AG04450 (cell line): ENCODE measurements at places on chromosomes 11 and 22.
A peak's percentile ranks its signal among the peaks of the same experiment; 100 is the strongest.

DNA sequence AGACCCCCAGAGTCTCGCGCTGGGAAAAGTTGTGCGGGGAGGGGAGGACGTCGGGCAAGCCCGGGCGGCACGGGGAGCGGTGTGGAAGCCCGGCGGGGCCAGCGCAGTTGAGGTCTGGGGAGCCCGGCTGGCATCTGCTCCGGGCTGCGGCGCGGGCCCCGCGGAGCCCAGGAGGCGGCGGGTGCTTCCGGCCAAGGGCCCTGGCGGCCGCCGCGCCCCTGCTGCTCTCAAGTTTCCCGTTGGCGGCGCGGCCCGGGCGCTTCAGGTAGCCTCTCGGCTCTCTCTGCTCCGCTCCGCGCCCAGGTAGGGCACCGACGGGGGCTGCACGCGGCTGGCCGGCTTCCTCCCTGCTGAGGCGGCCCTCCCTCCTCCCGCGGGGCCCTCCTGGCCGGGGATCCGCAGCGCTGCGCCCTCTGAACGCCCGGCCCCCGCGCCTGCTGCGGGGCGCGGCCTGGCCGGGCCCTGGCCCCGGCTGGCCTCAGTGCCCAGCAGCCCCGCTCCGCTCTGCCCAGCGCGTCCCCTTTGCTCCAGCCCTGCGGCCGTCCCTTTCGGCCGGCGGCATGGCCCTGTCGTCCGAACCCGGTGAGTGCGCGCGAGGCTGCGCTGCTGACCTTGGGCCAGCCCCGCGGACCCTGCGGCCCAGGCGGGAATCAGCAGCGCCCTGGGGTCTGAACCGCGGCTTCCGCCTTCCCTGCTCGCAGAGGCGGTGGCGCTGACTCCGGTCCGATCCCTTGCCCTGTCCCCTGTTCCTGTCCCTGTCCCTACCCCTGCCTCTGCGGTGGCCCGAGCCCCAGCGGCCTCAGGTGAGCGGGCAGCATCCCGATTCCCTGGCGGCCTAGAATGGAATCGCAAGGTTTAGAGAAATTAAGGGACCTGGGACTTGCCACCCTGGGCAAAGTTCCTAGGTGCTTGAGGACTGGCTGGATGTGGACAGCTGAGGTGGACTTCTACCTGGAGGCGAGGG, 4.3 kb upstream of the AMPD3 start:
- no peak for DNase-seq

- no peak for DNase-seq
Observed at GRCh38 chr11:17915500-17916143, 97.2 kb downstream of the SERGEF start.

DNA sequence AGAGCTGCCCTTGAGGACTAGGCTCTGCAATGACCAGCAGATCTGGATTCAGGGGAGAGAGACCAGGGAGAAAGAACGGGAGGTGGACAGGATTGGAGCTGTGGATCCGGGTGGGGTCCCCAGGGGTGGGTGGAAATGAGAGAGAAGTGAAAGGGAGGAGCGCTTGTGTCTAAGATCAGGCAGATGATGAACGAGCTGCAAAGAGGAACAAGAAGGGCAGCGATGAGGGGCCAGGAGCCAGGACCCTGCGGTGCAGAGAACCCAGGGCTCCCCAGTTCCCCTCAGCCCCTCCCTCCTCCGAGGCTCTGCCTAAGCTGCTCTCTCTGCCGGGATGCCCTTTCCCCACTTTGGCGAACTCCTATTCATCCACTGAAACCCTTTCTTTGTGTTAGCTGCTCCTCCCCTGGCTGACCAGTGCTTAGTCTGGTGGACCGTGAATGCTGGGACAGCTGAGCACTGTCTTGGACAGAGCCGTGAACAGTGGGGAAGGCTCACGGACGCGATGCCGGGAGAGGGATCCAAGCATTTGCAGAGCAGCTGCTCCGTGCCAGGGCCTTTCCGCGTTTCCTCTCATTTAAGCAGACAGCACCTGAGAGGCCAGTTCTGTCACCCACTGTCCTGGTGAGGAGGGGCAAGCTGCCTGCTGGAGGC, 35.9 kb downstream of the SHISAL1 start:
- no peak for DNase-seq

DNA sequence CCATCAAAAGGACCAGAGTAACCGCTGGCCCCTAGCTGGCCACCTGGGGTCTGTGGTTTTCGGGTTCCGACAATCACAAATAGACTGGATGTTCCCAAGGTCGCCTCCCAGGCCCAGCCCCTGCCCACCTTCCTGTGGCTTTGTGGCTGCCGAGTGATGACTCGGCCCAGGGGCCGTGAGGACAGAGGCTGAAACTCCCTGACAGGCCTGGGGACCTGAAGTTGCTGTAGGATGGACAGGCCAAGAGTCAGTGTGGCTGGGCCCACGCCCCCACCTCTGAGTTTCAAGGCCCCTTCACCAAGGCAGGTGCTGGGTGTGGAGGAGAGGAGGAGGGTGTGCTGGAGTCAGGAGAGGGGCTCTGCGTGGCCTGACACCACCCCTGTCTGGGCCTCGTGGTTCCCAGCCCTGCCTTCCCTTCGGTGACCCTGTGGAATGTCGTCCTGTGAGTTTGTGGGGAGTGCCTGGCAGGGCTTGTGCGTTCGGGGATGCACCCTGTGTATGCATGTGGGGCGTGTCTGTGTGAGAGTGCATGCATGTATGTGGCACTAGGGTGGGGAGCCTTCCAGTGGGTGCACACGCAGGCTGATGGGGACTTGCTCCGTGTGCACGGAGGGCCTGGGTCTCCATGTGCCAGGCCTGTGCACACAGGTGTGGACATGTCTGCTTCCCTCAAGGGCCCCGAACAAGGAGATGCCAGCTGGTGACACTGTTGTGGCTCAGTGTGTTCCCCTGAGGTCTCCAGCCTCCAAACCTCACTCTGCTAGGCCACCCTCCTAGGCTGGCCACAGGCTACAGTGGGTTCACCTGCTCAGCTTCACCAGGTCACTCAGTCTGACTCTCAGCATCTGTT, 8.4 kb upstream of the MGAT3 start:
- no peak for DNase-seq

GRCh38 chr11:66418168-66418985, 2.5 kb upstream of the NPAS4 start:
- DNase-seq: peak; percentile 91

DNA sequence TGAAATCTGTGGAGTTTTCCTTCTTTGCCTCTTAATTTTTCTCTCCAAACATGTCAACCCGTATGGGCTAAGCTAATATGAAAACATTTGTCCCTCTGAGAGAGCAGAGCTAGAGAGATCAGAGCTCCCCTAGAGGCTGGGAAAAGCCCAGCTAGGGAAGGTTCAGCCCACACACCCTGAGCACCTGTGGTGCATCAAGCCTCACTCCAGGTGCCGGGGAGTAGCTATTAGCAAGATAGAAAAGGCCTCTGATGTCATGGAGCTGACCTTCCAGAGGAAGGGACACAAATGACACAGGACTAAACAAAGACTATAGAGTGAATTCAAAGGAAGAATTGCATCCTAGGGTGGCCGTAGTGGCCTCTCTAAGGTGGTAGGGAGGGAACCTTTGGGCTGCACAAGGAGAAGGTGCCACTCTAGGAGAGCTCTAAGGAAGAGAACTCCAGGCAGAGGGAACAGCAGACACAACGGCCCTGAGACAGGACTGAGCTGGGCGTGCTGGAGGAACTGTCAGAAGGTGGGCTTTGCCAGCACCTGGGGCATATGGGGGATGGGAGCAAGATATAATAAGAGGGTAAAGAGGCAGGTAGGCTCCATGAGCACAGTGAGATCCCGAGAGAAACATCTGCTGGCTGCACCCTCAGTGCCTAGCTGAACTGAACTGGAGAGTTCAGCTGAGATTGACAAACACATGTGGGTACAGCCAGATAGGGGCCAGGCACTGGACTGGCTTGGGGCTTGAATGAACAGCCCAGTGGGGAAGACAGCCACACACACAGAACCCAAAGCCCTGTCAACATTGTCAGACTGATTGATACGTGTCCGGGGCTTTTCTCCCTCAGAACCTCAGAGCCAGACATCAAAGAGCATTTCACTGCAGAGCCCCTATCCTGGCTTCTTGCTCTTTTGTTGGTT, 65.5 kb upstream of the DRD2 start:
- no peak for DNase-seq

DNA sequence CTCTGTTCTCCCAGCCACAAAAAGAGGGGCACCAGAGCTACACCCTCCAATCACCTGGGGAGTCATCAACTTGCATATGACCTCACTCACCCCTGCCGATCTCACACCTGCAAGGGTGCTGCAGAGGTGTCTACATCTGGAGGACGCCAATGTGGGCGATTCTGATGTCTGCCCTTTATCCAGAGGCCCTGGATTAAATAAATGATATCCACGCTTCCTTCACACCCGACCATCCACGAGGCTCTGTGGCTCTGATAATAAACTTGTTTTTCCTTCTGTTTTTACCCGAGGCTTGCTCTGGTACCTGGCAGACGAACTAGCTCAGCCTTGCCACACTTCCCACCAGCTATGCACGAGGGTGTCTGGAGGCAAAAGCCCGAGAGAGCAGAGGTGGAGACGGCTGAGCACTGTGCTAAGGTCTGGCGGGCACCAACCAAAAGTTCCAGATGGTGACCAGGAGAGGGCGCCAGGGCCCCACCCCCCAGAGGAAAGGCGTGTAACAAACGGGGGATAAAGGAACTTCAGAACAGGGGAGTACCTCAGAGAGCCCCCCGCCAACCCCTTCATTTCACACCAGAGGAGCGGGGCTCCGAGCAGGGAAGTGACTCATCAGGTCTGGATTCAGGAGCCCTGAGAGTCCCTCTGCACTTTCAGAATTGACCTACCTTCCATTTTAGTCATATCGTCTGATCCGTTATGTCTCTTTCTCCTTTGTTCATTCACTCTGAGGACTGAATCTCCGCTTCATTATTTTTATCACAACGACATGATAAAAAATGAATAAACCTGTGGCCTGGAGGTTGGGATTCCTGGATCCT, 13.5 kb downstream of the SCN3B start:
- no peak for DNase-seq

DNA sequence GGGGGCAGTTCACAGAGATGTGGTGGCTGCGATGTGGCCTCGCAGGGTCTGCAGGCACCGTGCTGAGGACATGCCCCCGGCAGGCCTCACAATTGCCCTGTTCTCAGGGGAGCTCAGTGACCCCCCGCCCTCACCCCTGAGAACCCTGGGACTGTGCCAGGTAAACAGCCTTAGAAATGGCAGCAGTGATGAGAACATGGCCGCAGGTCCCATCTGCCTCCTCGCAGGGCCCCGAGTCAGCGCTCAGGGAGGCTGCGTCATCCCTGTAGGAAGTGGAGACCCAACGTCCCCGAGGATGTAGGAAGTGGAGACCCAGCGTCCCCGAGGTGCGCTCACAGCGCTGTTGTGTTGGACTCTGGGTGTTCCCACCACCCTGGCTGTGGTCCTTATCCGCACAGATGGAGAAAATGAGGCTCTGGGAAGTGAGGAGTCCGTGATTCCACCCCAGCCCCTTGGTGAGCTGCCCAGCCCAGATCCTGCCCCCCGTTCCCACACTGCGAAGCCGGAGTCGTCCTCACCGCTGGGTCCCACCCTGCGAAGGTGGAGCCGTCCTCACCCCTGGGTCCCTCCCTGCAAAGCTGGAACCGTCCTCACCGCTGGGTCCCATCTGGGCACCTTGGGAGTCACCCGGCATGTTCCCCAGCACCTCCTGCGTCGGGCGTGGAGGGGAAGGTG, 1086.8 kb downstream of the BRD1 start:
- no peak for DNase-seq

DNA sequence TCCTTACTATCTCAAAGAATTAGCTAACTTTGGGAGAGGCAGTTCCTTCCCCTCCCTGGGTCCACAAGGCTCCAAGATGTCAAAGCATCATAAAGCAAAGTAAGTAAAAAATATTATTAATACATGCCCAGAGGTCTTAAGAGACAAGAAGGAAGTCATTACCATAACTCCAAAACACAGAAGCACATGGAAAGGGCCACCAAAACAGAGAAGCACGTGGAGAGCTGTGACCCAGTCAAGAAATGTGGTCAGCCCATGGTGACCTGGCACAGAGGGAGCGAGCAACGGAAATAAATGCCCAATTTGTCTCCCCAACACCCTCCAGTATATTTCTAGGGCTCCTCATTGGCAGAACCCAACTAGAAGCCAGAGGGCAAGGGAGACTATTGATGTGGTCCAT, 277.5 kb upstream of the API5 start:
- DNase-seq: no peak

DNA sequence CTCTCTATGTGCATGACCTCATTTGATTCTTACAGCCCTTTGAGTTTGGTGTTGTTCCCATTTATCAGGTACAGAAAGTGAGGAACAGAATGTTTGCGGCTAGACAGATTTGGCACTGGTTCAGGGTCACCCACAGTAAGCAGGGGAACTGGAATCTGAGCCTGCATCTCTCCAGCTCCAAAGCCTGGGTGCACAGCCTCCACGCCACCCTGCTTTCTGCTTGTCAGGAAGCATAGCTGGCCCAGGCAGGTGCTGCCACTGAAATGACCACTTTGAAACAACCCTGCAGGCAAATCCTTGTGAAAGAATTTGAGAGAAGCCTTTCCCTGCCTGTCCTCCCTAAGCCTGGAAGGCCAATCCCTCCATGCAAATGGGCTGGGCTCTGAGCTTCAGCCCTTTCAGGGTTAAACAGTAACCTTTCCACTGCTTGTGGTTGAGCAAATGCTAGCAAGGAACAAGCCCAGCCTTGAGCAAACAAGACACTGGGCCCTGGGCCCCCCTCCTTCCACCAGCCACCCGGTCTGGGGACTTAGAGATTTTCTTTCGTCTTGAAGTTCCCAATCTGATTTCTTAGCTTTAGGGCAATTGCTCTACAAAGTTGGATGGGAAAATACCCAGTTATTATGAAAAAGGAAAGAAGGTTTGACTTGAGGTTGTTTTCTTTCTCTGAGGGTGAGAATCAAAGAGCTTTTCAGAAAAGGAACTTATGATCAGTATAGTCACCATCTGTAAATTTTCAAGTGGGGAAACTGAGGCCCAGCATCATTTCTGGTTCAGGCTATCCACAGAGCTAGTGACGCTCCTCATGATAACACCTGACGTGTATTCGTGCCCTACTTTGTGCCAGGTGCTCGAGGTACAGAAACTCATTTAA, 19.4 kb downstream of the EHF start:
- DNase-seq: no peak

GRCh38 chr11:48066881-48067800, 86.8 kb downstream of the PTPRJ start:
- DNase-seq: no peak

- DNase-seq: no peak
Observed at GRCh38 chr11:112457532-112457931, 196.9 kb upstream of the PLET1 start.

DNA sequence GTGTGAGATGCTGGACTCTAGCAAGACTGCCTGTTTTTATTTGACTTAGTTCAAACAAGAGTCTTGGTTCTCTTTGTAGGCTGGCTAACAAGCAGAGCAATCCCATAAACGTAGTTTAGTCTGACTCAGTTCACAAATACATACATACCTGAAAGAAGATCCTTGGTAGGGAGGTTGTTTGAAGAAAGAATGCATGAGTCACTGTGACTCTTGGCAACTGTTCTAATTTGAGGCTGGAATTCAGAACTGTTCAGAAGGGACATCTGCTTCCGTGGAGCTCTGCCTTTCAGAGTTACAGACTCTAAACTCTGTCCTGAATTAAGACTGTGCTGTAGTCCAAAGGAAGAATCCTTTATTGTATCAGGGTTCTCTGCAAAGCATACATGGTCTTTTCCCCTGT, 32.2 kb downstream of the C2CD3 start:
- peak; percentile 97 for DNase-seq
